ENCODE measurements at places on chromosomes 4 and X.

GRCh38 chrX:69365755-69366154 is 138.4 kb upstream of the NALF2 start:
- DNase-seq = no peak

GRCh38 chr4:30875658-30876269 is 155.6 kb downstream of the PCDH7 start:
- DNase-seq = no peak

- no peak for DNase-seq
Observed at GRCh38 chr4:67273666-67274065, 271.6 kb downstream of the CENPC start.

DNA sequence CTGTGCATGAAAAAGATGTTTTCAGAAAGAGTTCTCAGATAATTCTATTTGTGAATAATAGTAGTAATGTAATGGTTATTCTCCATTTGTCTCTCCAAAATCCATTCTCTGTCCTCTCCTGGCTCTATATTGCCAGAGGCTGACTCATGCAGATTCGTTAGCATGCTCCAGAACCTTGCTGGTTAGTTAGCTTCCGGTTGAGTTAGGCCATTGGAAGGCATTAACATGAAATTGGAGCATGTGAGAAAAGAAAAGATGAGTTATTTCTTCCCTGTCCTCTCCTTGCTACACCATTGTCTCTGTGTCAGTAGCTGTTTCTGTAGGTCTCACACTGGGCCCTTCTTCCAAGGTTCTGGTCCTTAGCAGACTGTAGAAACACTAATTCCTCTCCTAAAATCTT is 23.5 kb upstream of the PRDM8 start:
- no peak for DNase-seq

GRCh38 chr4:83606898-83607297 is 71.0 kb downstream of the GPAT3 start:
- DNase-seq = no peak

- DNase-seq = no peak
Observed at GRCh38 chr4:152000518-152000917, 239.7 kb upstream of the GATB start.

DNA sequence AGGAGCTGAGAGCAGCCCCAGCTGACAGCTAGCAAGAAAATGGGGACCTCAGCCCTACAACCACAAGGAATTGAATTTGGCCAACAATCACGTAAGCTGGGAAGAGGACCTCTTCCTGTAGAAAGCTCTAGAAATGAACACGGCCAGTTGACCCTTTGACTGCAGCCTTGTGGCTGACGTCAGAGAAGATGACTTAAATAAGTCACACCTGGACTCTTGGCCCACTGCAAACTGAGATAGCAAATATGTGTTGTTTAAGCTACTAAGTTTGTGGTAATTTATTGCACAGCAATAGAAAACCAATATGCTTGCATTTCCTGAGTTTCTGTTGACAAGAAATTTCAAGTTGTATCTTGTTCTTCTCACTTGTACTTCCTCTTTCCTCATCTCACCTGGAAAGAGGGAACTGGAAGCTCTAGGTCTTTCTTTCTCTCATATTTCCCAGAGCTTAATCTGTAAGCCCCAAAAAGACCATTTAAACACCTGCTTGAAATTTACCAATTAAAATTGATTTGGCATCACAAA is 18.8 kb downstream of the PRKG2 start:
- DNase-seq = no peak

GRCh38 chr4:176340871-176341685 is 21.3 kb downstream of the SPCS3 start:
- DNase-seq = peak; percentile 12

DNA sequence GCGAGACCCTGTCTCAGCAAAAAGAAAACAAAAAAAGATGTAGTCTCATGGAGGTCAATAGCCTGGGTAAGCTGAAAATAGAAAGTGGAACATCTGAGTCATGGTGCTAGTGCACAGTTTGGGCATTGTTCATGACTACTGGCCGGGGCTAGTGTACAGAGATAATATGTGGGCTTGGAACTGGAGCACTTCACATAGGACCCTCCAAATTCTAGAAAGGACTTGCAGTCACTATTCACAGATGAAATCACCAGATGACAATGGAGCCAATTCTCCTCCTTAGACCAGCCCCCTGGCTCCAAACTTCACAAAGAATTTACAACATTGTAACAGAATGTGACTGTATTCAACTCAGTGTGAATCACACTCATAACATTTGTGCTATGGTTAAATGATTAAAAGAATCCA is 367.8 kb upstream of the SLC7A11 start:
- no peak for DNase-seq

DNA sequence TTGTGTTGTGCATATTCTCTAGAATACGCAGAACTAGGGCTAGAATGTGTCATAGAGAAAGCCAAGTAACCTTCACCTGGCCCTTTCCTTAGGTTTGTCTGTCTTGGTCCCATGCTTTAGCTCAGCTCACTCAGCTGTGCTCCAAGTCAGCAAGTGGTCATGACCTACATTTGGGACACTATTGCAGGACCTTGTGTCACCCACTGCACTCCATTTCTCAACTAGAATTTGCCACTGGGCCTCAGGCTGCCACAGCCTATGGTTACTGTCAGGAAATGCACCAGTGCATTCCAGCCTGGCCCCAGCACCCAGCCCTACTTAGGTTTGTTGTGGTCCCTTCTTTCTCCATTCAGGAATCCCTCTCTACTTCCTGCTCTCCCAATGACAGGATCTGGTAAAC is 7.7 kb upstream of the FGG start:
- no peak for DNase-seq

- DNase-seq = no peak
Observed at GRCh38 chr4:156374069-156374468, 420.4 kb upstream of the CTSO start.
